CD4-positive, alpha-beta T cell treated with Interleukin-1 beta for 1 hour (primary cell): ENCODE measurements at places on chromosomes 5 and 9.

DNA sequence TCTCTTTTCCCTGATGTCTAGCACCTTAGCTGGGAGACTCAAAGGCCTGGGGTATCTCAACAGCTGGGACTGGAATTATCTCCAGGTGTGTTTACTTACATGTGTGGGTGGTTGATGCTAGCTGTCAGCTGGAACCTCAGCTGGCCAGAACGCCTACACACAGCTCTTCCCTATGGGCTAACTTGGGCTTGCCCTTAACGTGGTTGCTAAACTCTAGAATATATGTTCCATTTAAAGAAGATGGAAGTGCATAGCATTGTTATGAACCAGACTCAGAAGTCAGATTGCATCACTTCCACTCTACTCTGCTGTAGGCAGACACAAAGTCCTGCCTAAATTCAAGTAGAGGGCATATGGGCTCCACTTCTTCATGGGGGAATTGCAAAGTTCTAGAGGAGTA is 29.3 kb downstream of the SGCD start:
- no peak for DNase-seq

GRCh38 chr5:15959370-15960164 is 220.0 kb downstream of the MARCHF11 start:
- DNase-seq: no peak

DNA sequence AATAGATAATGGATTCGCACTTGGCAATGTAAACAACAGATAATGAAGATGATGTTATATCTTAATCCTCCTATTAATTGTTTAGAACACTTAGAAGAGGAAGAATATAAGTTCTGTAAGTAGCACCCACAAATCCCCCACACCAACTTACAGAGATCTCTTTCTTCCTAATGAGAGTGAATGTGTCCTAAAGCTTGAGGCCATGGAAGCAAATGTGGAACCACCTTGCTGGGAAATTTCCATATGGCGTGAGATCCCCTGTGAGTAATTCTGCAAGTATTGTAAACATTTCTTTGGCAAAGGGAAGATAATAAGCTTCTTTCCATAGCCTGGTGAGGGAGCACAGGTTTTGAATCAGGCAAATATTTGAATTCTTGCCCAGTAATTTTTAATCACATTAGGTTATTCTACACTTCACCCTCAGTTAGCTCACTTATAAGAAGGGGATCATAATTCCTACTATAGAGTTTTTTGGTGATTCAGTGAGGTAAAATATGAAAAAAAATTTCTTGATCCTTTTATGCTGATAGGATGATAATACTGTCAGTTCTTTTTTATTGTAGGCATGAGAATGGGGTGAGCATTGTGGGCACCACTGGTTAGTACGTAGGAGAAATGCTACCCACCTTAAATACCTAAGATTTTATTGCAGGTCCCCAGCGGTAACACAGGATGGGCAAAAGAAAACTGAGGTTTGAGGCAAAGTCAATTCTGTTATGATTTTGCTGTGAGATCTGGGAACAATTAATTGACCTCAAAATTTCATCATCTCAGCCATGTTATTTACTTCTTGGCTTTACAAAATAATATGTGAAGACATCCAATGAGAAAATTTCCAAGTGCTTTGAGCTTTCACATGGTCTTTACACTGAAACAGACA is 574.8 kb downstream of the PSAT1 start:
- DNase-seq: no peak

DNA sequence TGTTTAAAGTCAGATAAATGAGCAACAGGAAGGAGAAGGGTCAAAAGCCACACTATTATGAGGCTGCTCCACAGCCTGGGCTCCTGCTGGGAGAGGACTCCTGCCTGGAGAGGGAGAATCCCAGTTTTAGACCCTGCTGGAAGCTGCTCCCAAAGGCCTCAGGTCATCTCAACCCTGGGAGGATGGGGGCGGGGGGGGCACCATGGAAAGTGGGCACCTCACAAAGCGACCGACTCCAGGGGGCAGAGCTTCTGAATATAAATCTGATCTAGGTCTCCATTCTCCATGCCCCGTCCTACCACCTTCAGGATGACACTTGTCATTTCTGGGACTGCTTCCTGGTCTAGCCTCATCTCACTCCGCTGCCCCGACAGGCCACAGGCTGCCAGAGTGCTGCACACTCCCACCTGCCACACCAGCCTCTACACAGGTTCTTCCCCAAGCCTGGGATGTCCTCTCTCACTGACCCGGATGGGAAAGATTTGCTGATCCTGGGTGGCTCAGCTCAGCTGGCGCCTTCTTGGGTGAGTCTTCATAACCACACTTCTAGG is 183.4 kb downstream of the GAPVD1 start:
- DNase-seq: no peak

DNA sequence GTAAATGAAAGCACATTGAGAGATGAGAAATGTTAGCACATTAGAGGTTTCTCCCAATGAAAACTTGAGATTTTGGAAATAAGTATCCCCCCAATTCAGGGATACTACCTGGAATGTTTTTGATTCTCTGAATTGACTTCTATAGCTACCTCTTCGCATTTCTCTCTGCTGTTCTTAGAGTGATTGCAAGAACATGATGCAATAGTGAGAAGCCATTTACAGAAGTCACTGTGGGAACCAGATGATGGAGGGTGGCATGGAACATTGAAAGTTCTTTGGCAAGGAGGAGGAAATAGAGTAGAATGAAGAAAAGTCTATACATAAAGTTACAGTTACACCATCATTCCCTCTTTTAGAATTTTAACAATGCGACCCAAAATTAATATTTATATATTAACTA is 9.2 kb downstream of the NPR3 start:
- no peak for DNase-seq

- no peak for DNase-seq
Measured at GRCh38 chr9:16309469-16310271, 560.8 kb downstream of the BNC2 start.

DNA sequence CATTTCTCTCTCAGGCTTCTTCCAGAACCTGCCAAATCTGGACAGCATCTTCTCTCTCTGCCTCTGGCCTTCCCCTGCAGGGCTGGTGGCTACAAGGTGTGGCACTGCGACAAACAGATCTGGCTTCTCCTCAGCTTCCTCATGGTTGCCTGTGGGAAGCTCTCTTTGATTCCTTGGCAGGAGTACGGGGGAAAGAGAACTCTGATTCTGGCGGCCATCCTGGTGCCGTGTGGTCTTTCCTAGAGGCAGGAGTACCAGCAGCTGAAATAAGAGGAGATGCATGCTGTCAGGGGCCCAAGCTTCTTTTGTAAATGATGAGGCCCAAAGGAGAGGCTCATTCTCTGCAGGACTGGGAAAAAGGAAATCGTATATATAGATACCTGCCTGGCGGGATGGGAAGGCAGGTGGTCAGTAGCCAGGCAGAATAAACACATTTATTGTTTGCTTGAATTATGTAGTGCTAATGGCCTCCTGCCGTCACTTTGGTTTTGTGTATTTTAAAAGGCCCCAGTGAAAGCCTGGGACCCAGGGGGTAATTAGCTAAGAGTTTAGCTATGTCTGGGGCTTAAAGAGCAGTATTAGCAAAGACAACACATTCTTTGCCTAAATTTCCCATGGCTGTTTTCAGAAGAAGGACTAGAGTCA is at the start of gene CER1:
TSS of gene CER1 (minus strand) at position 343 of the 645 bp plus-strand sequence. CDS start at position 282, 61 bp downstream.
- DNase-seq: no peak

- DNase-seq: no peak
Measured at GRCh38 chr5:15014809-15015208, 143.2 kb upstream of the ANKH start.
